ENCODE measurements at places on chromosomes 16 and 17. TPM values are rescaled to one million over a fixed set of nuclear protein-coding genes. Genes with fewer than 3 reads are reported as not detected.

The KRT222 gene
- total RNA-seq = not detected

- no peak for DNase-seq
These were observed 920.2 kb upstream of the SOX9 start for GRCh38 chr17:71200597-71200996.

- DNase-seq = no peak
These were observed 427.1 kb downstream of the ZFHX3 start for GRCh38 chr16:72620853-72621252.

DNA sequence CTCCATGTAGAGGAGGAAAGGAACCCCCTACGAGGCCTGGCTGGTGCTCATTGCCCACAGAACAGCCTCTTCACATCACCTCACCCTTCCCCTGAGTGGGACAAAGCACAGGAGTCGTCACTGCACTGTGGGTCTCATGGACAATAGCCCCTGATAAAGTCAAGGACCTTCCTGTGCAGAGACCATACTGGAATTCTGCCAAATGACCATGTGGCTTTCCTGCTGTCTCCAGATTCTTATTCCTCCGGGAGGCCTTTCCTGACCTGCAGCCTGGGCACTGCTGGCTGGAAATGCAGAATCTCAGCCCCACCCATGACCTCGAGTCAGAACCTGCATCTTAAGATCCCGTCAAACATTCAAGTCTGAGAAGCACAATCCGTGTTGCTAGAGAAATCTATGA, 60.5 kb upstream of the ERN1 start:
- no peak for DNase-seq

- no peak for DNase-seq
These were observed 350.2 kb downstream of the KIF2B start for GRCh38 chr17:54172985-54173316.

GRCh38 chr16:56368545-56368944, 56.8 kb downstream of the AMFR start:
- no peak for DNase-seq

The KRTAP4-3 gene
- total RNA-seq = not detected

DNA sequence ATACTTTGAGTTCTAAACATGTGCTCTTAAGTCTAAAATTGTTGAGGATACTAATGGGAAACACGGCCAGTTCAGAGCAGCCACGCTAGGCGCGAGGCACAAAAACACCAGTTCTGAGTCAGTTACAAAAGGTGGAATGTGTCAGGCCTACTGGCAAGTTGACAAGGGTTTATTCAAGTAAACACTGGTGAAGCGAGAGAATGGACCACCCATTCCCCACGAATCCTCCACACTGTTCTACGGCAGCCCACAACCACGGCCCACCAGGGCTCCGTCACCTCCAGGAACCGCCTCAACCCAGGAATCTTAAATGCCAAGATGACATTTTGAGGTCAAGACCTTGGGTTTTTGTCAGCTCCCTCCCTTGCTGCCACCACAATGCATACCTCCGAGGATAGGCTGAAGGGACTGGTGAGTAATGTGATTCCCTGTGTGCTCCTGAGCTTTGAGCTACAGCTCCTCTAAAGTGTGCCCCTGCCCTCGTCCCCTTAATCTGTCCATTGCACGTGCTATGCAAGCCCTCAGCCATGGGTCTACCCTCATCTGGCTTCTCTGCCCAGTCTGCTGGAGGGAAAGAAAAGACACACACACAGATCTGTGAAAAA, 28.5 kb upstream of the TRAP1 start:
- no peak for DNase-seq

The TBC1D26 gene
- 0.31 TPM for total RNA-seq

The DDX52 gene
- total RNA-seq = 22.7 TPM

GRCh38 chr17:13694934-13695333, 93.2 kb upstream of the HS3ST3A1 start:
- no peak for DNase-seq

GRCh38 chr16:6977916-6978315, 354.7 kb upstream of the RBFOX1 start:
- no peak for DNase-seq

The TANC2 gene
- 22.2 TPM for total RNA-seq

DNA sequence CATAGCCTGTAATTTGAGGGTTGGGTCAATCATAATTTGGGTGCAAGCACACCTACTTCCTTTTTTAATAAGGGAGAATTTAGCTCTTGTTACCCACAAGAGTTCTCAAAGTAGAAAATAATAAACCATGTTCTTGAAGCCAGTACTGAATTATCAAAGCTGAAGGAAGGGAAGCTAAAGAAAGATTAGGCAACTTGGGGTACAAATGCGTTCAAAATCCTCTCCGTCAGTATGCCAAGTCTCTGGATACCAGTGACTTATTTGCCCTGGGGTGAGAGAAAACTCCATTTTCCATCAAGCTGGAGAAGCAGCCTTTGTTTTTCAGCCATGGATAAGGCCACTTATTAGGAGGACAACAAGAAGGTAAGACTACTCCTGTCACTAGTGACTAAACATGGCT, 23.5 kb upstream of the DHRS13 start:
- DNase-seq = no peak

The SLC52A1 gene
- 0.85 TPM for total RNA-seq

The BIRC5 gene
- total RNA-seq = 54.9 TPM

DNA sequence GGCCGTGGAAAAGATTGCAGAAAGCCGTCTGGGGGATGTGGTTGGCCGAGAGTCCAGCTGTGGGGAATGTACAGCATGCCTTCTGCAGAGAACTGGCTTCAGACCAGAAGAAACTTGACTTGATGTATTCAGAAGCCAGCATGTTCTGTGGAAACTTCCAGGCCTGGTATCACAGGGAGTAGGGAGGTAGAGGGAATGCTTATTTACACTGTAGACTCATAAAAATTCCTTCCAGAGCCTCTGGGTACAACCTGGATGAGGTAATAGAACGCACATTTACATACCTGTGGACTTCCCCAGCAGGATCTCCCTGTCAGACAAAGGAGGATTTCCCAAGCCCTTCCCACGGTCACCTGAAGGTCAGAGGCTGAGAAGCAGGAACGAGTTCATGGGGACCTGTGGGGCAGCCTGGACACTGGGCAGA, 11.8 kb upstream of the GAS7 start:
- DNase-seq = no peak

DNA sequence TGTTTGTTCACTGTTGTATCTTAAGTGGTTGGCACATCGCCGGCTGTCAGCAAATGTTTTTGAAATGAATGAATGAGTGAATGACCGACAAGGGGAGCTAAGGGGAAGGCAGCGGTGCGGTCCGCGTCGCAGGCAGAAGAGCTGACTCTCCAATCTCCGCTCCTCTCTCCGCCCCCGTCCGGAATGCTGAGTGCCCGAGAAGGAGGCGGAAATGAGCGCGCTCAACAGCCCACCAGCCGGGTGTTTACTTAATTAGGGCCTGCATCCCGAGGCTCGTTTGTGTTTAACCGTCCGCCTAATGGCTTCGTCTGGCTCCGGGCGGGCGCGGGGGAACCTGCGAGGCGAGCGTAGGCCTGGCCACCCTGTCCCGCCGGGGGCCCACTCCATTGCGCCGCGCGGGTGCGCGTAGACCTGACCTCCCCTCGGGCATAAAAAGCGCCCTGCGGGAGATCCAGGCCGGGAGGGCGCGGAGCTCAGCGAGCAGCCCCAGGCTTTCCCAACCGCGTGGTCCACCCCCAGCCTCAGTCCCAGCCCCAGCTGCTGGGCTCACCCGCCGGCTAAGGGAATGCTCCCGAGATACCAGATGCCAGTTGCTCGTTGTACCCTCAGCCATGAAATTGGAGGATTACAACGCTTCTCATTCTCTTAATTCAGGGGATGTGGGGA, 2.5 kb upstream of the CDH3 start:
- DNase-seq = peak; percentile 37

The KRT40 gene
- not detected for total RNA-seq

GRCh38 chr16:7953360-7953759, 620.7 kb downstream of the RBFOX1 start:
- no peak for DNase-seq

The TAT gene
- not detected for total RNA-seq

GRCh38 chr16:51834133-51834532, 683.1 kb upstream of the SALL1 start:
- DNase-seq = no peak

The TBC1D3C gene
- 5.2 TPM for total RNA-seq

- DNase-seq = no peak
These were observed 306.3 kb downstream of the SEC14L1 start for GRCh38 chr17:77446940-77447634.

The MYH13 gene
- not detected for total RNA-seq

DNA sequence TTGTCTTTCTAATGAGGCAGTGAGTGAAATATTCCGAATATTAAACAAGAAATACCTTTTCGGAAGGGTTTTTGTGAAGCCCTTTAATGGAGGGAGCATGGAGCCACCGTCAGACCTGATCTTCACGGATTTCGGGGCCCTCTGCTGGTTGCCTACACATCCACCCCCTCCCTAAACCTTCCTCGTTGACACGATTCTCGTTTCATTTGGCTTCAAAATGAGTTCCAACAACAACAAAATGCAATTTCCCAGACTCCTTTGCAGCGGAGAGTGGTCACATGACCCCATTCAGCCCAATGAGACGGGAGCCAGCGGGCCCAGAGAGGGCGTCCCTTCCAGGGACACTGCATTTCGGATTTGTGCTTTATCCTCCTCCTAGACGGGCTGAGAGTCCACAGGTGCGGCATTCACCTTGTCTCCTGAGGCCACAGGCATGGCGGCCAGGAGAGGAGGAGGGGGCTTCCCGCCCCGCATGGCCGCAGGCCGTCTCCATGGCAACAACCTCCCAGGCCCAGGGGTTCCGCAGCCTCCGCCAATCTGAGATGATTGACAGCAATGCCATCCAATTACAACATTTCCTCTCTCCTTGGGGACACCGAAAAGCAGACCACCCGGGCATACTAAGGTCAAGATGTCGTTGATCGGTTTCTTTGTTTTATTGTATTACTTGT, 259.8 kb downstream of the C16orf95 start:
- no peak for DNase-seq

- DNase-seq = no peak
These were observed 29.0 kb downstream of the ETV4 start for GRCh38 chr17:43517161-43517560.

GRCh38 chr17:17139972-17140589, 66.1 kb downstream of the PLD6 start:
- DNase-seq = no peak

DNA sequence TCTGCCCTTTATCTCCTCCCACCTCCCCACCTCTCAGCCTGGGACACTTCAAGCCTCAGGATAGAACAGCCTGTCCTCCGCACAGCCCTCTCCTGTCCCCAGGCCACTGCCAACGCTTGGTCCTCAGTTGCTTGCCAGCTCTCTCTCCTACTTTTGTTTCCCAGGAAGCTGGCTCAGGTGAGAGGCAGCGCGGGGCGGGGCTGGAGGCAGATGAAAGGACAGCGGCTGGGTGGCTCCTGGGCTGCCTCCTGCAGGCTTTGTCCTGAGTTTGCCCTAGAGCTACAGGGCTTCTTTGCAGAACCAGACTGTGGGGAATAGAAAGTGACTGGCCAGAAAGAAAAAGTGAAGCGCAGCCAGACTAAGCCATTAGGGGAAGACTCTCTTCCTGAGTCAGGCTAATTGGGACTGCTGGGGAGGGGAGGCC, 48.2 kb upstream of the CDC42EP4 start:
- DNase-seq = no peak

The STX1B gene
- 3.1 TPM for total RNA-seq

GRCh38 chr17:49634485-49634860, 43.4 kb downstream of the SPOP start:
- DNase-seq = no peak

Data from activated naive CD8-positive, alpha-beta T cell treated with anti-CD3 and anti-CD28 coated beads, Interleukin-2, amount 10 ng/mL, durations not matched to agents 7 days and 5 days (primary cell).